Stimulated activated CD4-positive, alpha-beta T cell treated with anti-CD3 and anti-CD28 coated beads, TNF-alpha, amount 100 ng/mL, for 1 hour (primary cell): ENCODE measurements at places on chromosomes 11 and 22.

GRCh38 chr11:100629671-100630070 is 57.4 kb upstream of the ARHGAP42 start:
- DNase-seq = no peak

- no peak for DNase-seq
These were observed 661.5 kb downstream of the LRRC4C start for GRCh38 chr11:40797981-40798380.

DNA sequence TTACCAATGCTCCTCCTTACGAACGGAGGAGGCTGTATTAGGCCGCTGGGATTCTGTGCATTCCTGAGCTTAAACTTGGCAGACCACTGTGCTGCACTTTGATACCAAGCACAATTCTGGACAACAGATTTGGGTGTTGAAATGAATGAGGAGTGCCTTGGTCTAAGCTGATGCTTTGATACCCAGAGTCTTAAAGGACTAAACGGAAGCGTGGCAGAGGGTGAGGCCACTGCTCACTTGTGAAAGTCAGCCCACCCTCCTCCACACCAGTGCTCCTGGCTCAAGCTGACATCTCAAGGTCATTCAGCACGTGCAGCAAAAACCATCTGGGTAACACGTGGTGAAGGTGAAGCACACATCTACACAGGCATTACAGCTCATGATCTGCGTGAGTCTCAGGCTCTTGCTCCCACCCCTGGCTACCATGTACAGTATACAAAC is 85.9 kb downstream of the MICAL3 start:
- DNase-seq = no peak

- no peak for DNase-seq
These were observed 14.1 kb upstream of the WNT7B start for GRCh38 chr22:45991098-45991497.

- DNase-seq = no peak
These were observed 193.5 kb downstream of the NAV2 start for GRCh38 chr11:19906126-19906525.

GRCh38 chr22:44755417-44755816 is 3.0 kb downstream of the ARHGAP8 start:
- DNase-seq = no peak

- DNase-seq = no peak
These were observed 1.6 kb downstream of the DIXDC1 start for GRCh38 chr11:111938687-111939160.

DNA sequence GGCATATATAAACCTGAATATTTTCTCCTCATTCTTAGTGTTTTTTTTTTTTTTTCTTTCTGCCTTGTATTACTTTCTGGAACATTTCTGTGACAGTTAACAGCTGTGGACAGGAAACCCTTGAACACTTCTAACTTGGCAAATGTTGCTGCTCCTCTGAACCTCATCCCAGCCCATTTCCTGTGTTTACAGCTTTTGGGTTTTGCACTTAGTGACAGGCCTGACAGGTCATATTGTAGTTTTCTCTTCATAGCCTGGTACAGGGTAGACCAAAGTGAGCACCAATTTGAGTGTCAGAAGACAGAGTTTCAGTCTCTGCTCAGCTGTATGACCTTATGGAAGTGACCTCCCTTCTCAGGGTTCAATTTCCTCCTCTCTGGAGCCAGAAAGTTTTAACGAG is 91.6 kb downstream of the STIM1 start:
- peak; percentile 24 for DNase-seq
